ENCODE measurements at places on chromosomes 7 and 10.

DNA sequence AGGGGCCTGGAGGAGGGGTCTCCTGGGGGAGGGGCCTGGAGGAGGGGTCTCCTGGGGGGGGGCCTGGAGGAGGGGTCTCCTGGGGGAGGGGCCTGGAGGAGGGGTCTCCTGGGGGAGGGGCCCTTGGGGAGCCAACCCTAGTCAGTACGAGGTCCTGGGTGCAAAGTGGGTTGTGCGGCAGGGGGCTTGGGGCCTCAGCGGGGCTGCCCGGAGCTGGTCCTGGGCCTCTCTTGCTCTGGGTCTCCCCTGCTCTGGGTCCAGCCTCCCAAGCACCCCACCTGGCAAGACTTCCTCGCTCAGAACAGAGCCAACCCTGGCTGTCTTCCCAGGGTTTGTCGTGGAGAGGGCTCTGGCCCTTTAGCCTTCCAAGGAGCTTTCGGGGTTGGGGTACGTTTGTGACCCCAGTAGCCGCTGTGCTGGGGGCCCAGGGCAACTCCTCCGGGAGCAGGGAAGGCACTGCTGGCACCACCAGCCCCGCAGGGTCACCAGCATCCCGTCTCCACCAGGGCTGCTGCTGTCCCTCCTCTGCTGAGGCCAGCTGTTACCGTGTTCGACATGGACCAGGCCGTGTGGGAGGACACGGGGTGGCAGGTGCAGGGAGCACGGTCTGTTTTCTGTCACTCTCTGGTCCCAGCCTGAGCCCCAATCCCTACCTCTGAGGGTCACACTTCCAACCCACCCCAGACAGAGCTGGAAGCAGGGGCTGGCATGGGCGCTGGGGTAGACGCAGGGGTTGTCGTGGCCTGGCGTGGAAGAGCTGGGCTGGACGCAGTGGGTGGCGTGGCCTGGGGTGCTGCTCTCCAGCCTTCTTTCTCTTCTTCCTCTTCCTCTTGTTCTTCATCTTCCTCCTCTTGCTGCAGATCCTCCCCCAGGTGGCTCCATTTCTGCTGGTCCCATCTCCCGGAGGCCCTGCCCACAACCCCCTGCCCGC, 22.8 kb downstream of the PWWP2B start:
- DNase-seq: no peak

DNA sequence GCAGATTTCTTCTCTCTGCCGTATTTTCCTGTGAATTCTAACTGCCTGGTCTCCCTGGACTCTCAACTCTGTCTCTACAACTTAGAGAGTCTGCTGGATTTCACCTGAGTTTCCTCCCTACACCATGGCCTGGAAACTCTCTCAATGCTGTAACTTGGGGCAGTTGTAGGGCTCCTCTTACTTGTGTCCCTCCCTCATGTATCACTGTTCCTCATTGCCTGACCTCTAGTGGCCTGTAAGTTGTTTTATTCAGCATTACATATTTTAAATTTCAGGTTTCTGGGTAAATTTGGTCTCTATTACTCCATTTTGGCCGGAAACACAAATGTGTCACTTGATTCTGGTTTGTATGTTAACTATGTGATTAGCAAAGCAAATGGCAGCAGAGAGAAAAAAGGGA, 70.9 kb downstream of the DYNC1I1 start:
- no peak for DNase-seq

GRCh38 chr7:81648716-81649115, 121.1 kb downstream of the HGF start:
- no peak for DNase-seq

DNA sequence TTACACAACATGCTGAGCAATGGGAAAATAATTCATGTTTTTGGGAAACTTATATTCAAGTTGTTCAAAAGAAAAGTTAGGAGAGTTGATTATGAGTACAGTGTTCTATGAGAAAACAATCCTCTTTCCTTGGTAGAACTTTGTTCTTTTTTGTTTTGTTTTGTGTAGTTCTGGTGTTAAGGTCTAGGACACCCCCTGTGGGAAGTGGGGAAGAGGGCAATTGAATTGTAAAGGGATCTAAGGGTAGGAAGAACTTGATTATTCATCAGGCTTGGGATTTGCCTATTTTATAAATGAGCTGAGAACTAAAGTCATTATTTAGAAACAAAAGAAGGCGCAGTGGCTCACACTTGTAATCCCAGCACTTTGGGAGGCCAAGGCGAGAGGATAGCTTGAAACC, 25.9 kb upstream of the CDK13 start:
- DNase-seq: no peak
